ENCODE measurements at places on chromosomes 2 and 18.

DNA sequence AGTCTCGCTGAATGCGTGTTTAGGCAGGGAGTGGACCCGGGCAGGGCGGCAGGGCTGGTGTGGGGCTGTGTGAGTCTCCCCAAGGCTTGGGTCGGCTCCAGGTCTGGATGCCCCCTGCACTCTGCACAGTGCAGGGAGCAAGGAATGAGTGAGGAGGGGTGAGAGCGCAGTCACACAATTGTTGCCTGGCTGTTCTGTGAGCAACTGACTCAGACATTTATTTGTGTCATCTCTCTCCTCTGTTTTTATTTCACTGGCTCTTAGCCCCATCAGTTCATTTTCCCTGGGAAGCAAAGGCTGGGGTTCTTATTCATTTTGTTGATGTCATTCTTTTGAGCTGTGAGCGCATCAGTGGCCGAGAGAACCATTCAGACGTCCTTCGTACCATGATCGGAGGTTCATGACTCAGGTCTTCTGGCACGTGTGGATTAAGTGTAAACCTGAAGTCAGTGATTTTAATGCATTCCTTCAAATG is 61.1 kb downstream of the GATA6 start:
- no peak for DNase-seq

DNA sequence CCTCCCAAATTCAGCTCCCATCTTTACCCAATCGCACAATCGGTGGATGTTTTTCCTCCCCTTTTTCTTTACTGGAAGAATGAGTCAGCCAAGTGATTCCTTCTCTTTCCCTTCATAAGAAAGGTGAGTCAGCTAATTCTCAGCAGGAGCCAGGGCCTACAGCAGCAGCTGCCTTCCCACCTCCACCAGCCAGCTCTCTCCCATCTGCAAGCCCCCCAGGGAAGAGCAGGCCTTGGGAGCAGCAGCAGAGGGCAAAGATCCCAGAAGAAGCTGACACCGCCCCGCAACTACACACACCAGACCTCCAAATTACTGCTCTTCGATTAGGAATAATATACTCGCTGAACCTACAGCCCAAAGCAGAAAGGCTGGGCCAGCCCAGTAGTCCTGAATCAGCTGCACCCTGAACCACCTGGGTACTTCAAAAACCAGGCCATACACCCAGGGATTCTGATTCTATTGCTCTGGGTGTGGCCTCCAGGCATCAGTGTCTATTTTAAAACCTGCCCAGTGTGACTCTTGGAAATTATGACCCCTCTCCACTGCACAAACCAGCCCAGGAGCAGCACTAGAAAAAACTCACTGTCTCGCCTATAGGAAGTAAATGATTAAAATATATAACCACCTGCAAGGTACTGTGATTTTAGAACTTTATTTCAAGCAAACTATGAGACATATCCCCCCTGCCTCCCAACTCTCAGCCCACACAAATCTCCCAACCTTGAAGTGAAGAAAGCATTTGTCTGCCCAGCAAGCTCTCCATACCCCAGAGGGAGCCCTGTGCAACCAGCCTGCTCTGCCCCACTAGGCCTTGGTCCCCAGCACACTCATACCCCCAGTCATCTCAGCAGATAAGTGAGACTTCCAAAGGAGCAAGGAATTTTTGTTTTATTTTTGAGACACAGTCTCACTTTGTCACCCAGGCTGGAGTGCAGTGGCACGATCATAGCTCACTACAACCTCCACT is 7.3 kb downstream of the SFXN5 start:
- DNase-seq, result no peak

GRCh38 chr2:25362434-25363145 is 20.9 kb upstream of the DNMT3A start:
- peak; percentile 70 for DNase-seq

GRCh38 chr2:183185534-183185933 is 61.3 kb downstream of the NUP35 start:
- DNase-seq, result no peak

DNA sequence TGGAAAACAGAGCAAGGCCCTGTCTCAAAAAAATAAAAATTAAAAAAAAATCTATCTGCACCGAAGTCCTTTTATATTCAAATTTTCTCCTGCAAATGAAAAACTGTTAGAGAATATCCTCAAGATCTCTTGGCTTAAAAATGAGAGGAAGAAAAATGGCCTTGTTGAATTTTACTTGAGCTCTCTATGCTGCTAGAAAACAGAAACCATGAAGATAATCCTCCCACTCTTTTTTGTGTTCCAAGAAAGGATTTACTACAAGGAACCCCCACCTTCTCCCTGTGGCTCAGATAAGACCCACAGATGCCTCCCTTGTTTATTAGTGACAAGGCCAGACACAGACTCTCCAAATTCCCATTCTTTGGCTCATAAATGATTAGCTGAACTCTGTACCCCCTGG is 71.0 kb downstream of the SGPP2 start:
- DNase-seq, result no peak

GRCh38 chr2:24576146-24576545 is 85.1 kb downstream of the NCOA1 start:
- no peak for DNase-seq

- DNase-seq, result no peak
These were observed 187.1 kb downstream of the MYCN start for GRCh38 chr2:16127276-16127940.

DNA sequence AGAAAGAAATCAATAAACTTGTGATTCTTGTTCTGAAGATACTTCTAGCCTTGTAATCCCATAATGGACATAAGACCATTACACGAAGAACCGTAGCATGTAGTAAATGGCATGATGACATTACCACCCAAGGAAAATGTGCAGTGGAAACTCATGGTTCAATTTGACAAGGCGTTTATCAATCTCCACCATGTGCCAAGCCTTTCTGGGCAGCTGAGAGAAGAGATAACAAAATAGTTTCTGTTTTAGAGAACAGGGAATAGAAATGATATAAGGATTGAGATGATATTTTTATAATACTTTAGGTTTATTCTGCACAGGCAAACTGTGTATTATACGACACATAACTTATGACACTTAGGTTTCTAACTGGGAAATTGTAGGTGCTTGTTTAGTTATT is 19.2 kb downstream of the ABI2 start:
- DNase-seq, result no peak

DNA sequence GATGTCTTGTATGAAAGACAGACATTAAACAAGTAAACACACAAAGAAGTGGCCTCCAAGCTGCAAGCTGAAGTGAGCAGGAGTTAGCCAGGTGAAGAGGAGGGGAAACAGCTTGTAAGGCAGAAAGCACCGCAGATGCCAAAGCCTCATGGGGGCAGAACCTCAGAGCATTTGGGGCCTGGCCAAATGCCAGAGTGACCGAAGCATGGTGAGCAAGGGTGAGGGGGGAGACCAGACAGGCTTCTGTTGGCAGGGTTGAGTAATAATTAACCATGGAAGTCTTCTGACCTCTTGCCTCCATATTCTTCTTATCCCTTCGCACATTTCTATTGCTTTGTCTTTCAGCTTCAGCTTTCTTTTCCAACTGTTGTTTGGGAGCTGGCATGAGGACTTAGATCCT is 5.6 kb downstream of the QPCT start:
- no peak for DNase-seq

DNA sequence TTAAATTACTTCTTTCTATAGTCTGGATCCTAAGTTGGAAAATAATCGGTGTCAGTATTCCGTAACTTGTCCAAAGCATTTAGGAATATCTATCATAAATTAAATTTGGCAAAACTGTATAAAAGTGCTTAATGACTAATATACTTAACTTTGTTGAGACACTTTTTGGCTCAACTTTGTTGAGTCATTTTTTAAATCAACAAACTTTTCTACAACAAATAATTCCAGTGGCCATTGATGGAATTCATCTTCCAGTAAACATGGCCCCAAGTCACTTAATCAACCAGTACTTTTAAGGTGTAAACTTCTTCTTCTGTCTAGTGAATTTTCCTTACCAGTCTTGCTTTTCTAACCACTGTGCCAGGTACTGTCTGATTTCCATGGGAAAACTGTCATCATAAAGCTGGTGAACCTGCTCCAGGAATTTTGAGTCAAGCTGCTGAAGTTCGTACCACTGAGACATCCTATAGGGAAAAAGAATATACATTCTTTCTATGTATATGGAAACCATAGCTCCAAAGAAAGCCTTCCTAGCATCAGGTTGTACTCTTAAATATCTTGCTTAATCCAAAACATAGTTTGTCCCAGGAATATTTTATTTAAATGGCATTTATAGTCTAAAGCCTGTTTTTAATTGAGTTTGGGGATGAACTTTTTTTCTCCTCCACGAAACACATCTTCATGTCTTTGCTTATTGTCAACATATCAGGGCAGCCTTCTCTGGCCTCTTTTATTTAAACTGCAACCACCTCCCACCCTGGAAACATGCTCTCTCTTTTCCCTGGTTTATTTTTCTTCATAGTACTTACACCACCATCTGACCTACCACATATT is 4.2 kb downstream of the STAT1 start:
- no peak for DNase-seq

- no peak for DNase-seq
These were observed 21.1 kb downstream of the CARF start for GRCh38 chr2:202933139-202933510.
